ENCODE measurements at places on chromosomes 11 and 22.

DNA sequence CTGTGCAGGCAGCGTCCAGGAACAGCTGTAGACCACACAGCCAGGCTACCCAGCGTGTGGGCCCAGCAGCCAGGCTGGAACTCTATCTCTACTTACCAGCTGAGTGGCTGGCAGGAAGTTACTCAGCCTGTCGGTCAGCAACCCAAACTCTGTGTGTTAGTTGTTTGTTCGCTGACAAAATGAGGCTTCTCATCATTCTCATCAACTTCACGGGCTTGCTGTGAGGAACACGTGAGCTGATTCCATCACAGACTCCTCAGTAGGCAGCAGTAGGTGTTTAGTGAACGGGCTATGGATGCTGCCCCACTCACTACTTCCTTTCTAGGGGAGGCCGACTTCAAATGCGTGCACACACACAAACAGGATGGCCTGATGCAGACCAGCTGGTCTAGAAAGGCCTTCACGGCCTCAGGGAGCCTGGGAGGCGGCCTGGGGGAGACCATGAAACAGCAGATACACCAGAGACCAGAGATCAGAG is 830 bp upstream of the SPDYC start:
- DNase-seq: peak; percentile 56

GRCh38 chr11:116309446-116309845 is 463.3 kb downstream of the BUD13 start:
- DNase-seq: no peak

- DNase-seq: peak; percentile 53
Measured at GRCh38 chr11:45815747-45816146, 10.8 kb downstream of the SLC35C1 start.

GRCh38 chr11:62324731-62325556 is 12.3 kb upstream of the ASRGL1 start:
- DNase-seq: peak; percentile 92

GRCh38 chr11:72618803-72619202 is 55.4 kb downstream of the PDE2A start:
- DNase-seq: no peak

GRCh38 chr11:57761301-57762234 is at the start of gene CTNND1:
TSS of gene CTNND1 (plus strand) at chr11:57761802. CDS start at chr11:57791479, 29,677 bp downstream.
- DNase-seq: peak; percentile 96

- DNase-seq: no peak
Measured at GRCh38 chr11:100972046-100972445, 157.6 kb downstream of the PGR start.

- no peak for DNase-seq
Measured at GRCh38 chr11:2202900-2203439, 31.4 kb upstream of the TH start.

DNA sequence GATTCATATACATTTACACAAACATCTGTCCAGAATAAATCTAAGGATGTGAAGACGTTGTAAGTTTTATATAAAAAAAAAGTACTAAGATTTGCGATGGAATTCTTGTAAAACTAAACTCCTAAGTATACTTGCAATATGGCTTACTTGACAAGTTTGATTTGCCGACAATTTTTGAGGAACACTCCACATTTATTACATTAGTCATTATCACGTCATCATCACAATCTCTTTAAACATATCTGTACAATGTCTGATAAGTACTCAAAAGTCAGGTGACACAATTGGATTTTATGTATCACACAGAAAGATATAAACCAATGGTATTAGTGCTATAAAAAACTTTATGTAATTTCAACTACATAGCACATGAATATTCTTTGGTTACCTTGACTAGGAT is 30.4 kb downstream of the IMMP1L start:
- no peak for DNase-seq

DNA sequence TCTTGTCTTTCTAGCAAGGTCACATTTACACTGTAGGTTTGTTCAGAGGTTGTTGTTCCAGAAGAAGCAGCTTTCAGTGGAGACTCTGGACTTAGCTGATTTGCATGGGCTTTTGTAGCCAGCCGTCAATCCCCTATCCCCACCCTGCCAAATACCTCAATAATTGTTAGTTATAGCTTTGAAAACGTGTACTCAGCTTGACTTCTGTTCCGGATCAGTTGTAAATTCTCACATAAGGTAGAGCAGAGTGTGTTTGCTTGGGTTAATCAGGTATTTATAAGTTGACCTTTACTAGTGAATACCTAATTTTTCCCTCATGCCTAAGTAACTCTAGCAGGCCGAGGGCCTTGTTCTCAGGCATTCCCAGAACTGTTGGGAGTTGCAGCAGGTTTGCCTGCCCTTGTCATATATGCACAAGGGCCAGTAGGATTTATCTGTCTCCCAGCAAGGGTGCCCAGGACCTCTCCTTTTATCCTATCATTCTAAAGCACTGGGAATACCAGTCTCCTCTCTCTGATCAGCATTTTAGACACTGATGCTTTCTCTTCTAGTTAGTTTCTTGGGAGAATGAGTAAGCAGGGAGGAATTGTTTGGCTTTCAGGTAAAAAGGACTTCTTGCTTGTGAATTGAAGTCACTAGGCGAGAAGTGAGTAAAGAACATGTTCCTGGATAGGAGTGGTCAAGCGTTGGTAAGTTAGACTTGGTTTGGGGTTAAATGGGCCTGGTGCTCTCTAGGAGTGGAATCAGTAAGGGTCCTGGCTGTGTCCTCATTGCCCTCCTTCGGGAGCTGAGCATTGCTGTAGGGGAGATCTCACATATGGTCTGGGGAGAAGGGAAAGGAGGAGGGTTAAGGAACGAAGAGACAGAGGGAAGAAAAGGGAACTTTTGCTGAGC is 22.1 kb downstream of the STIM1 start:
- DNase-seq: peak; percentile 28

DNA sequence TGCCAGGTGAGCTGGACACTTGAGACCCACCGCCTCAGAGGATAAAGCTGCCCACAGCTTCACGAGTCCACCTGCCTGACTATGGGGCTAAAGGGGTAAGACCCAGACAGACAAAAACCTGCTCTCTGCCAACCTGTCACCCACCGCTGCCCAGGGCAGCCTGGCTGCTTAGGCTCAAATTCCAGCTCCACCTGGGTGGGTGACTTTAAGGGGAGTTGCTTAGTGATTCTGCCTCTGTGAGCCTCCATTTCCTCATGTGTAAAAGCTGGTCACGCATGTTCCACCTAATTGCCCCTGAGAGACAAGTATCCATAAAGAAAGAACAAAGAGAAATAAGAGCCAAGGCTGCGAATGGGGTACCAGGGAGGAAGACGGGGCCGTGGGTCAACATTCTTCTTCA is 3.7 kb upstream of the CASTOR1 start:
- no peak for DNase-seq

GRCh38 chr11:43934601-43935423 is 7.6 kb upstream of the C11orf96 start:
- no peak for DNase-seq

DNA sequence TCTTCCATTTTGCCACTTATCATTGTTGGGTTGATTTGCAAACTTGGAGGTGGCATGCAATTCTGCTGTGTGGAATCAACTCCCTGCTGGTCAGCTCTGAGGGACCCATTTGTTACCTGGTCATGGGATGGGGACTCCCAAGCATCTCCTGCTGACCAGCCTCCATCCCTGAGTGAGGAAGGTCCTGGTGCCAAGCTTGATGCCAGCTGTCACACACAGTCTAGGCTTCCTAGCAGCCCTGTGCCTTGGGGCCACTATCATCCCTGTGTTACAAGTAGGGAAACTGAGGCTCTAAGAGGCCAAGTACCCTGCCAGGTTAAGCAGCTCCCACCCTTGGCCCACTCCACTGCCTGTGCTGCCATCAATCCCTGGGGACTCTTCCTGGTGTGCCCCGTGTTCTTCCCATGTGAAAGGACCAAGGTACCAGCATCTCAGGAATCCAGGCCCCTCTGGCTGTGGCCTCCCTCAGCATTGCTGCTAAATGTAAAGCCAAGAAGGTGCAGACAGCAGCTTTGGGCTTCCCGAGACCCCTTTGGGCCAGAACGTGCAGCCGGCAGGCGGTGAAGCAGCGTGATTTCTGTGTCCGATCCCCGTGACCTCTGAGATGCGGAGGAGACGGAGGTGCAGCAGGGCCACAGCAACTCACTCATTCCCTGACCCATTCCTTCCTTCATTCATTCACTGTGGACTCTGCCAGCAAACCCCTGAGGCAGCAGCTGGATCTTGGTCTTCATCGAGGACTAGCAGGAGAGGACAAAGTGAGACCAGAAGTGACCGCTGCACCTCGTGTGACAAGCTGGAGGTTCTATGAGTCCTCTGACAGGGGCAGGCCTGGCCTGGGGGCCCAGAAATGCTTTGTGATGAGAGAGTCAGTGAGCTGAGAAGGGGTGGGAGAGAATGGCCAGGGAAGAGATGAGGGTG is 49.7 kb downstream of the MYEOV start:
- no peak for DNase-seq

- DNase-seq: no peak
Measured at GRCh38 chr11:121452609-121453150, at the start of gene SORL1-AS1. TSS of gene SORL1-AS1 (minus strand) at chr11:121452967.

DNA sequence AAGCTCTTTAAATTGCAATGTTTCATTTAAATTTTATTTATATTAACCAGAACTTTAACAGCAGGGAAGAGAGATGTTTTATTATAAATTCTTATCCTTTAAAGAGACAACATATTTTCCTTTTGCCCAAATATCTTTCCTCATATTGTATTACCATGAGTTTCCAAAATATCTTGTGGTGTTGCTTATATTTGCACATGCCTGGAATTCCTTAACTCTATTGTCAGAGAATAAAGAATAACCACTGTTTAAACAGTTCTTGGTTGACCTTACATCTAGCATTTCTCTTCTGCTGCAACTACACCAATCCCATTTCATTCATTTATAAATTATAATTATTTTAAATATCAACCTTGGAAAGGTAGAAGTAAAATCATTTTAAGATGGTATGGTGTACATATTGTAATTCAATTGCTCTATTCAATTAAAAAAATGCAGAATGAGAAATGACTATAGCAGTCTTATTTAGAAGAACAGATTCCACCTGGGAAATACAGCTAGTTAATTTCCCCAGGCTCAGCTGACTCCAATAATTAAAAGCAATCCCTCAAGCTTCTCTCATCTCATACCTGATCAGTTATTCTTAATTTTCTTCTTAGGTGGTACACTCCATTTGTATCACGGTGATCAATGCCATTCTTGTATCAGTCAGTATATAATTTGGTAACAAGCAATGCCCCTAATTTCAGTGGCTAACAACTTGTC is 923.3 kb downstream of the KCNA4 start:
- DNase-seq: no peak

DNA sequence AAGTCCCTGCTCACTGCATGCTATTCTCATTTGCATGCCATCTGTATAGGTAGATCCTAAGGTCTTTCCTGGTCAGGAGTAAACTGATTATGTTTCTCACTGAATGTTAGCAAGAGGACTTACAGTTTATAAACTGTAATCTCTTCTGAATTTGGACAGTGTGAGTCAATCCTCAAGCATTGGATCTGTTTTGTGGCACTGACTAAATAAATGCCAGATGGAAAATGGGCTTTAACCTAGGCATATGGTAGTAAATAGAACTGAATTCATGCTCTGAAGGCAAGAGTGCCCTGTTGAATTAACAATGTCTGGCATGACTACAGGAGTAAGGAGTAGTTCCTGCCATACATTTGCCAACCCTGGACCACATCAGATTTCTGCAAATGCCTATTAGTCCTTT is 11.4 kb downstream of the FAM181B start:
- DNase-seq: no peak

DNA sequence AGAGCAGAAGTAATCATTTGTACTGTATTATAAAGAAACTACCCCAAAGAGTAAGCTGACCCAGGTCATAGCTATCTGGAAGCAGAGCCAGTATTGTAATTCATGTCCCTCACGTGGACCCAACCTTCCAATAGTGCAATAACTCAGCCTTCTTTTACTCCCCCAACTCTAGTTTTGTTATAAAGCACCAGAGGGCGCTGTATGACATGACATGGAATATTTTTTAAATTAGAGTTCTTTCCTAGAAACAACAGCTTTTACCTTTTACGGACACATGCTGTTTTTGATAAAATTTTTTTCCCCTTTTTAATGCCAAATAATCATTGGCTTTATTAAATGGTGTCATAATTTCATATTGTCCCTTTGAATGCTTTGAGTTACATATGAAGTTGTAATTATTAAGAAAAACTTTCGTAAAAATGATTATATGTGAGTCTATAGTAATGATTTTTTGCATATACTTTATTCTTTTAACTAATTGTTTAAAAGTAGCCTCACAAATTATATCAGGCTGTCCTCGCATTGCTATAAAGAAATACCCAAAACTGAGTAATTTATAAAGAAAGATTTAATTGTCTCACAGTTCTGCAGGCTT is 76.9 kb downstream of the DKK3 start:
- peak; percentile 24 for DNase-seq

GRCh38 chr11:132803436-132803835 is 728.9 kb downstream of the OPCML start:
- DNase-seq: no peak

DNA sequence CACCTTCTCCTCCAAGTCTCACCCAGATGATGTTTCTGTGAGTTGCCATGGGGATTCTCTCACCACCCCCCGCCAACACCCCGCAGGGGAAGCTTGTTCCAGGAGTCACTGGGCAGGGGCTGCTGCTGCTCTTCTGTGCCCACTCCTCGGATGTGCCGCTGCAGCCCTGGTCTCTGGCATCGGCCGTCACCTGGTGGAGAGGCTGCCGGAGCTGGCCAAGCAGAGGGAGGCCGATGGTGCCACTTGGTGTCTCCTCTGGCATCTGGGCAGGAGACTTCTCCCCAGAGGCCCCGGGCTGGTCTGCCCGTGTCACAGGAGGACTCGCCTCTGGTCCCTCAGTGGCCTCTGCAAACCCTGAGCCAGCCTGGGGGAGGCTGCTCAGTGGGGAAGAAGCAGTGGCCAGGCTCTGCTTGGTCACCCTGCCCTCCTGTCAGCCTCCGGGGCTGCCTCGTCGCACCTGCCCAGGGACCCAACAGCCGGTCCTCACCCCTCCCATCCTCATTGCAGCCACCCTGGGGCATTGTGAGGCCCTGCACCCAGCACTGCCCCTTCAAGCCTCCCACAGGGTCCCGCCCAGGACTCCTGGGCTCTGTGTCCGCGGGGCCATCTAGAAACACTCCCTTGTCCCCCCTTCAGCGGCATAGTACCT is 424 bp upstream of the ADORA2A start:
- no peak for DNase-seq

DNA sequence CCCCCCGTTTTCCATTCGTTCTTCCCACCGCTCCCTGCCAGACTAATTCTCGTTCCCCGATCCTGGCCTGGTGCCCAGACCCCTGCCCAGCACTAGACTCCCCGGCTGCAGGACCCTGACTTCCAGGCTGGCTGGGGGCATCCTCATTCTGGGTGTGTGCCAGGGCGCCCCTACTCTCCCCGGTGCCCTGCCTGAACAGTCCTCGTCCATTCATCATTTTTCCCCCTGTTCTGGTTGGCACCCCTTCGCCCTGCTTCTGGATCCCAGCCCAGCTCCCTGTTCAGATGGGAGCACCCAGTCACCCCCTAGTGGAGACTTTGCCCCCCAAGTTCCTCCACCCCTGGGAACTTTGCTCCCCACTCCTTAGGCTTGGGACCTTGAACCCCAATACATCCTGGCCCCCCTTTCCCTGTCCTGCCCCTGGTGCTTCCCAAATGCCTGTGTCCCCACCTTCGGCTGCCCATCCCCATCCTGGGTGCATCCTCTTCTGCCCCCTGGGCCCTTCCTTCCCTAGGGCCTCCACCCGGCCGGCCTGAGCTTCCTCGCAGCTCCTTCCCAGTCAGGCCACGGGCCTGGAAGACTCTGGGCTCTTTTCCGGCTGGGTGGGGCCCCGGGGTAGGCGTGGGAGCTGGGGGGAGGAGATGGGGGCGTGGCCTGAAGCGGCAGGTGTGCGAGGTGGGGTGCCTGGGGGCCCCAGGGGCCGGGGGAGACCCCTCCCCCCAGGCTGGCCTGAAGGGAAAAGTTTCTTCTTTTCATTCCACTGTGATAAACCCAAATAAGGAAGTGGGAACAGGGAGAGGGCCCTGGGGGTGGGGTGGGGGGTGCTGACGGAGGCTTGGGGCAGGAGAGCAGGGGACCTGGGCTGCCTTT is 908 bp downstream of the PLCB3 start:
- DNase-seq: no peak

Data from ELF-1 (cell line).